ENCODE measurements at places on chromosomes 7 and 10. TPM values are rescaled to one million over a fixed set of nuclear protein-coding genes. Genes with fewer than 3 reads are reported as not detected.

- peak; percentile 7 for DNase-seq
These were observed 47.3 kb downstream of the ITGA8 start for GRCh38 chr10:15672469-15672868.

DNA sequence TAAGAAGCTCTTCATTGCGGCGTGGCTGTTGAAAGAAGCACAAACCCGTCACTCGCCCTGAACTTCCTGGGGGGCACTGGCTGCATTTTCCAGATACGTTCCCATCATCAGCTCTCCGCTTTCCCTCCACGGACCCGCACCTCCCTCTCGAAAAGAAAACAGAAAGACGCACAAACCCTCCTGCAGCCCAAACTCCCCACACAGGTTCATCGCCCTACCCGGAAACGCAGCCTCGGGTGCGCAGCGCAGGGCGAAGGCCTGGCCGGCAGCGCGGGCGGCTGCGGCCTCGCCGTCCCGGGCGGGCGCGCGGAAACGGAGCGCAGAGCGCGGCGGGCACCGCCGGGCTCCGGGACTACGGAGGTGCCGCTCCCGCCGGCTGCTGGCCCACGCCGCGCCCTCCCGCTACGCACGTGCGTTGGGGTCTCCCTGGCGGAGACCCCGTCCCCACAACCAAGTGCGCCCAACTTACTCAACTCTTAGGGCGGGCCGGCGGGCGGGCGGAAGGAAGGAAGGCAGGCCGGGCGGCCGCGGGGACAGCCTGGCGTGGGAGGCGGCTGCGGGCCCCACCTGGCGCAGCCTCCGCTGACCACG lies 822 bp downstream of the ZNF800 start:
- peak; percentile 49 for DNase-seq

GRCh38 chr7:99097730-99098129 lies 46.2 kb downstream of the SMURF1 start:
- DNase-seq: no peak

GRCh38 chr7:77796960-77797359 lies 1.3 kb downstream of the TMEM60 start:
- no peak for DNase-seq

DNA sequence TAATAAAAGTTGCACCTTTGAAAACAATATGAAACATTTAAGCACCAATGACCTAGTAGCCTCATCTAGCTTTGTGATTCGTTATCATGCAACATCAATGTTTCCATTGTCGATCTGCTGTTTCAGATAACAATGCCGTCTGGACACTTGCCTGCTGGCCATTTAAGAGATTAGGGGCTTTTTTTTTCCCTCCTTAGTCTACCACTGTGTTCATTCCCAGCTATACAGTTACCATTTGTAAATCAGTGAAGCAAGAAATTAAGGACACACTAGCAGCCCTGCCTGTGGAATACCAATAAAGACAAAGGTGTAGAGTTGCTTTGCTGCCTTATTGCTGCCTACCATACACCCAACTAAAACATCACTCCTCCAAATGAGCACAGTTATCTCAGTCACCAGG lies 37.6 kb upstream of the MYO3A start:
- DNase-seq: no peak

DNA sequence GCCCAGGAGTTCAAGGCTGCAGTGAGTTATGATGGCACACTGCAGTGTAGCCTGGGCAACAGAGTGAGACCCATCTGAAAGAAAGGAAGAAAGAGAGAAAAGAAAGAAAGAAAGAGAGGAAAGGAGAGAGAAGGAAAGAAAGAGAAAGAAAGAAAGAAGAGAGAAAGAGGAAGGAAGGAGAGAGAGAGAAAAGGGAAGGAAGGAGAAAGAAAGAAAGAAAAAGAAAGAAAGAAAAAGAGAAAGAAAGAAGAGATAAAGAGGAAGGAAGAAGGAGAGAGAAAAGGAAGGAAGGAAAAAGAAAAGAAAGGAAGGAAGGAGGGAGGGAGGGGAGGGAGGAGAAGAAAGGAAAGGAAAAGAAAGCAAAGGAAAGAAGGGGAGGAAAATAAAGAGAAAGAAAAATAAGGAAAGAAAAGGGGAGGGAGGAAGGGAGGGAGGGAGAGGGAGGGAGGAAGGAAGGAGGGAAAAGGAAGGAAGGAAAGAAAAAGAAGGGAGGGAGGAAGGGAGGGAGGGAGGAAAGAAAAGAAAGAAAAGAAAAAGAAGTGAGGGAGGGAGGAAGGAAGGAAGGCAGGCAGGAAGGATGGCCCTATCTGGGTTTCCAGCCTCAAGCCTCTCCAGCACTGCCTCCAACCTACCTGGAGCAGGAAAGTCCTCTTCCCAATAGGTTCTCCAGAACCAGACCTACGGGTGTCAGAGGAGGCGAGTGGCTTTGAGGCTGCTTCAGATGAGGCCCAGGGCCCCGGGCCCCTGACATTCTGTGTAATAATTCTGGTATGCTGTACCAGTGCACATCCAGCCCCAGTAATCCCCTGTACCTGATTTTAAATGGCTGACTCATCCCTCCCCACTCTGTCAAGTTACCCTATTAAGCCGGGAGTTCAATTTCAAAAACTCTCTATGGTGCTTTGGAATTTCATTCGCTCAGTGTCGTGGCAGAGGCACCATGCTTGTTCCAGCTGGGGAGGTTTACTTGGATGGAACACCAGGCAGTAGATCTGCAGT lies 6.8 kb upstream of the PARD3 start:
- DNase-seq: peak; percentile 60

GRCh38 chr10:29358010-29358616 lies 69.2 kb downstream of the LYZL1 start:
- no peak for DNase-seq

GRCh38 chr7:77404641-77405040 lies 11.5 kb downstream of the GSAP start:
- DNase-seq: no peak

DNA sequence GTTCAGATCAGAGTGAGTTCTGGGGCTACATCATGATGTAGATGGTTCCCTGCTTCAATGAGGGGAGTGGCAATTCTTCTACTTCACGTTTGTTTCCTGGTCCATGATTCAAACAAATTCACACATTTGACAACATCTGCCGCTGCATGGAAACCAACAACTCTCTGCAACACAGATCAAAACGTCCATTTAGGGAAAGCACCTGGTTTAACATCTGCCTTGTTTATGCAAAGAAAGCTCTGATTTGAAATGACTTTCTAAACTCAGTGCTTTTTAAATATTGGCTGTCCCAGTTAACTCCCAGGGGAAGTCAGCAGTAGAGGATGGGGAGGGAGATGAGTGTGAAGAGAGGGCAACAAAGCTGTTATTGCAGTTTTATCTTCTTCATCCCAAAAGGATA lies 93.8 kb downstream of the GAD2 start:
- no peak for DNase-seq

Gene C10orf95
- total RNA-seq: not detected

- DNase-seq: peak; percentile 71
These were observed 208.7 kb upstream of the FAM3C start for GRCh38 chr7:121604627-121605316.

DNA sequence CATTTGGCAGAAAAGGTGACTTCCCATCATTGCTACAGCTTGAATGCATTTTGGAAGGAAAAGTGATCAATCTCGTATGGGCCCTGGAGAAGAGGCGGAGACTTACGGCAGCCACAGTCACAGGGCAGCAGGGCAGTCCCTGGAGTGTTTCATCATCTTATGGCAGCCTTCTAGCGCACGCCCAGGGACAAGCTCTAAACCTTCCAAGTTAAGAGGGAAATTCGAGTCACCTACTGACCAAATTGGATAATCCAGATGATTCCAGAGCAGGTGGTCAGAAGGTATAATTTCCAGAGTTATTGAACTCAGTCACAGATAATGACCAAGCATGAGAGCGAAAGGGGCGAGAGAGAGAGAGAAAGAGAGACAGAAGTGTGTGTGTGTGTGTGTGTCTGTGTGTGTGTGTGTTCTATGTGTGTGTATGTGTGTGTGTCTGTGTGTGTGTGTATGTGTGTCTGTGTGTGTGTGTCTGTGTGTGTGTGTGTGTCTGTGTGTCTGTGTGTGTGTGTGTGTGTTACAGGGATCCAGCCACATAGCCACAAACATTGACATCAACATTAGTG lies 123.7 kb upstream of the ADAM12 start:
- no peak for DNase-seq

Gene RARRES2
- total RNA-seq: 1.7 TPM
